ENCODE measurements at places on chromosomes 6 and 20.

DNA sequence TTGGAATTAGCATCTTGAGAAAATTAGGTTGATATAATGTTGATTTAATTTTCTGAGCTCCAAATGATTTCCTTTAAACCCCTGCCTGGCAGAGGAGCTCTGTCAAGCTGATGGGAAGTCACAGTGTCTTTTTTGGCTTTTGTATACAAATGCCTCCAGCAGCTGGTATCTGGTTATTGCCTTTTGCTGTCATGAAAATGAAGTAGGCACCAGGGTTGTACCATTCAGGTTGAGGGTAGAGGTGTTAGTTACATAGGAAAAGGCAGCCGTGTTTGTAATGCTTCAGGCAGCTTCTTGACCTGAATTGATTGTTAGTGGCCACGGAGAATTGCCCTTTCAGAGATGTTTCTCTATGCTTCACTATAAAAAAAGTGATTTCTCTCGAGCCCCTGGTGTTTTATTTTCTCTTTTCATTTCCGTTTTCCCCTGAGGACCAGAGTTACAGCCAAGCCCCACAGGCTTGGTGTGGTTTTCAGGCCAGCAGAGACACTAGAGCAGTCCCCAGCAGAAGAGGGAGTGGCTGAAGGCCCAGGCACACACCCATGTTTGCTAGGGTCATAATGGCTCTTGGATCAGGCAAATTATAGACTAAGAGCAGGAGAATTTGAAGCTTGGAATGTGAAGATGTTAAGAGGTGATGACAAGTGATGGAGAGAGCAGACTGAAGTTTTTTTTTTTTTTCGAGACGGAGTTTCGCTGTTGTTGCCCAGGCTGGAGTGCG lies 21.6 kb downstream of the CMTR1 start:
- DNase-seq: no peak

- DNase-seq: no peak
Observed at GRCh38 chr6:20085817-20086216, 126.5 kb downstream of the MBOAT1 start.

- no peak for DNase-seq
Observed at GRCh38 chr6:2147766-2148448, 97.5 kb downstream of the GMDS start.

GRCh38 chr6:71056656-71057055 lies 99.8 kb upstream of the B3GAT2 start:
- no peak for DNase-seq

- DNase-seq: peak; percentile 33
Observed at GRCh38 chr20:41854765-41855164, 236.6 kb upstream of the CHD6 start.
